ENCODE measurements at places on chromosomes 2 and 18.

GRCh38 chr2:159106109-159106508 is 137.7 kb downstream of the TANC1 start:
- no peak for DNase-seq

GRCh38 chr2:225598426-225598825 is 198.9 kb downstream of the NYAP2 start:
- DNase-seq, result no peak

DNA sequence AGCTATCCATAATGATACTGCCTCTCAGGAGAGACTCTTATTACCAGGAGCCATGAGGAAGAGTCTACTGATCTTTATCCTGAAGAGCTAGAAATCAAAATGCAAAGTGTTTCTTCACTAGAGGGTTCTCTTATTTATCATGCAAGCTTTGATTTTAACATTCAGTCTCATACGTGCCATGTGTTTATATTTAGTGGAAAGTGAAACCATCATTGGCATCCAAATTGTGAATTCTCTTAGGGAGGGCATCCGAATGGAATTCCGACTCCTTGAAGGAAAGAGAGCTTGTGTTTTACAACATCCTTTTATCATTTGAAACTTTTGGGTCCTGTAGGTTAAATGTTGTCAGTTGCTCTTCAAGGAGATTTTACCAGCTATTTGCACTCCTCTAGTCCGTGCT is 170.4 kb upstream of the SESTD1 start:
- no peak for DNase-seq

DNA sequence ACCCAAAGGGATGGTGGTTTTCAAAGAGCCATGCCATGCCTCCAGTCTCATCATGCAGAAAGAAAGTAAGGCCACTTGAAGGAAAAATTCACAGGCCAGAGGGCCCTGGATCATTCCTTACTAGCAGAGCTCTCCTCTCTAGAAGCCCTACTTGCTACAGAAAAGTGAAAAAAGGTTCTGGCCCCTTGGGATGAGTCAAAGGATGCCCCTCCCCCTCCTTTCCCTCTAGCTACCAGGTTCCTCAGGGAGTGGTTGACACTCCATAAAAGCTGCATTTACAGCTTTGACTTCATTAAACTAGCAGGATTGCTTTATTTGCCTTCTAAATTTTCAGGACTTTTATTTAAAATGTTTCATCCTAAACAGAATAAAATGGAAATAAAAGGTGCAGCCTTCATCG is 21.2 kb downstream of the OSR1 start:
- DNase-seq, result no peak

- DNase-seq, result peak; percentile 63
Measured at GRCh38 chr2:98731041-98731893, at the start of gene MGAT4A. Gene MGAT4A (minus strand): TSS chr2:98731132. CDS start chr2:98726332, 4,800 bp downstream.

GRCh38 chr2:38850045-38850444 is 25.7 kb downstream of the DHX57 start:
- no peak for DNase-seq

GRCh38 chr18:46859855-46860254 is 57.5 kb downstream of the PIAS2 start:
- DNase-seq, result no peak

DNA sequence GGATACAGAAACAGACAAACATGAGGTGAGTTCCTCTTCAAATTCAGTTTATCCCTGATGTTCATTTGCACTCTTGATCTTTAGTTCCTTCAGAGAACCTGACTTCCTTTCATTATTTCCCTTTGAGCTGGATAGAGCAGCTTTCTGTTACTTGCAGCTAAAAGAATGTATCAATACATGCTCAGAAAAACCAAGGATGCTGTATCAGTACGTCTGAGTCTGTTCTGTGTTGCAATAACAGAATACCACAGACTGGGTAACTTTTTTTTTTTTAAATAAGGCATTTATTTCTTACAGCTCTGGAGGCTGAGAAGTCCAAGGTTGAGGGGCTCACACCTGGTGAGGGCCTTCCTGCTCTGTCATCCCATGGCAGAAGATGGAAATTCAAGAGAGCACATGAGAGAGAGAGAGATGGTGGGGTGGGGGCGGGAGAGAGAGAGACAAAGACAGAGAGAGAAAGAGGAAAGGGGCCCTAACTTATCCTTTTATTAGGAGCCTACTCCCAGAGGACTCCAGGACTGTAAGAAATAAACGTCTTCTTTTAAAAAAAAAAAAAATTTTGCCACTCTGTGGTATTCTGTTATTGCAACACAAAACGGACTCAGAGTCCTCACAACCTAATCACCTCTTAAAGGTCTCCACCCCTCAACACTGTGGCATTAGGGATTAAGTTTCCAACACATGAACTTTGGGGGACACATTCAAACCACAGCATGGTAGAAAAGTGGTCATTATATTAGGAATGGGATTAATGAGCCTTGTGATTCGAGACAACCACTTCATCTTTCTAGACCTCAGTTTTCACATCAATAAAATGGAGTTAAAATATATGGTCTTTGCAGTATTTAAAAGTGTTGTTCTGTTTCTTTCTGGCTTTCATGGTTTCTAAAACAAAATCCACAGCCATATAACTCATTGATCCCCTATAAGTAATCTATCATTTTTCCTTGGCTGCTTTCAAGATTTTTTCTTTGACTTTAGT is 18.4 kb upstream of the SELENOI start:
- no peak for DNase-seq
